Fibroblast of skin of abdomen (primary cell): ENCODE measurements at places on chromosomes 12 and 14.

DNA sequence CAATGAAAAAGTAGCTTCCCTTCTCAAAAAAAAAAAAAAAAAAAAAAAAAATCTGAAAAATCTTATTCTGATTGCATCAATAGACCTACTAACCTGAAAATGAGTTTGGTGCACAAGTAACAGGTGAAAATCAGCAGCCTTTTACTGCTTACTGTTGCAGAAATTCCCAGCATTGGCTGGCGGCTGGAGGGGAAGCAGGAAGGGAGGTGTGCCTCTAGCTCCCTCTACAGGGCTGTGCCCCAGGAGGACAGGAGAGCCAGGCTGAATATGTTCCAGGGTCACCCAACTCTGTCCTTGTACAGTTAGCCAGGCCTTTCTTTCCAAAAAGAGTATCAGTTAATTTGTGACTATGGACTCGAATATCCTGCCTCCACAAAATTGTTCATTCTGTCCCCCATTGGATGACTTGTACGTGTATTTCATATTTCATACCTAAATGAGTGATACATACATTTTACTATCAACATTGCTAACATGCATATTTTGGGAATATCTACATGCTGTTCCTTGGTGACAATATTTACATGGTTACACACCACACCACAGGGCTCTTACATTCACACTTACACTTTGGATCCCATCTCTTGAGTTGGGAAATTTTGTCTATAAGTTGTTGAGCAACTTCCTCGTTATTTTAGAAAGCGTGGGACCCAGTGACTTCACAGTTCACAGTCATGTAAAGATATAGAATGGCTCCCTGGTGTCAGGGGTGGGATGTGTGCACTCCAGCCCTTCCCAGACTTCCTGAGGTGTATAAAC lies 124.8 kb downstream of the SAMD4A start:
- DNase-seq, result peak; percentile 62

GRCh38 chr12:131066207-131066885 lies 112.6 kb downstream of the ADGRD1 start:
- DNase-seq, result no peak

- no peak for DNase-seq
These were observed 107.3 kb downstream of the SAMD4A start for GRCh38 chr14:54674046-54674741.

GRCh38 chr12:131732996-131733615 lies 22.2 kb downstream of the SFSWAP start:
- no peak for DNase-seq

DNA sequence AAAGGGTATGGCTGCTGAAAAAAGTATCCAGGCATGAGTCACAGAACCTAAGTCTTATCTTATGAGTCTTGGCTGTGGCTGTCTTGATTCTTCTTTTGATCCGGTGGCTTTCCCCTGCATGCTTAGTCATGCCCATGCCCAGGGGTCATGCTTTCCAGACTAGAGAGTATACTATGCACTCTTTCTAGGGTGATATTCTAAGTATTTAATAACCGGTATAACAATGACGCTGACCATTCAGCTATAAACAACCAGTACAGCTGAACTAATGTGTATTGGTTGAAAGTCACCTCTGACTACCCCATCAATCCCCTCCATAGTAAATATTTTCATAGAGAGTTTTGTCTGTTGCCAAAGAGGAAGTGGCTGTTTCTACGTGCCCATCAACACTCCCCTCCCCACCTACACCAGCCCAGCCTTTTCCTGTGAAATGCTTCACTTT lies 34.7 kb upstream of the NRXN3 start:
- DNase-seq, result no peak

DNA sequence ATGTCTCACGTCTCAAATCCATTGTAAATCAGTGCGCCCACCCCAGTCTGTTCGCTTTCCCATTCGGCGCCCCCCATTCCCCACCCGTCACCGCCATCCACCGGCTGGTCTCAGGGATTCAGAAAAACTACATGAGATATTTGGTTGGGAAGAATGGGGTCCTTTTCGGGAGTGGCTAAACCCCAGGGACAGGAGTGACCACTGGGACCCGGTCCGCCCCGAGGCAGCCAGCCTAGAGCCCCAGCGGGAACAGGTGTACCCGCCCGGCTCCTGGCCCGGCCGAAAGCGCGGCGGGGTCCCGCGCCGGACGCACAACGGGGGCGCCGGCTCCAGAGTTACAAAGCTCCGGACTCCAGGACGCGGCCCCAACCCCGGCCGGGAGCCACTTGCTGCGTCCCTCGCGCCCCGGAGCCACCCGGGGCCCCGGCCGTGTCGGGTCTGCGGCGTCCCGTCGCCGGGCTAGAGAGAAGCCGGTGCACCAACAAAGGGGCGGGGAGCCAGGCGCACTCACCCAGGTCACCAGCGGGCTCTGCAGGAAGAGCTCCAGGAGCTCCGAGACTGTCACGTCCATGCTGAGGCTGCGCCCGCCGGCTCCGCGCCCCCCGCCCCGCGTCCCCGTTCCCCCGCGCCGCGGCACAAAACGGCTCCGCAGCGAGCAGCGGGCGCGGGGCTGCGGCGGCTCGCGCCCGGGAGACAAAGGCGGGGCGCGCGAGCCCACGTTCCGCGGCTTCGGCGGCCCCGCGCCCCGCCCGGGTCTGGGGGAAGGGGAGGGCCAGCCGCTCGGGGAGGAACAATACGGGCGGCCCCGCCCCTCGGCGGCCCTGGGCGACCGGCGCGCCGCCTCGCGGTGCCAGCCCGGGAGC lies at the start of gene CCDC88C:
Gene CCDC88C, minus strand, starts transcription at position 701 of the 863 bp plus-strand sequence. Its CDS starts 130 bp downstream, at position 571.
- DNase-seq, result peak; percentile 23

- DNase-seq, result no peak
These were observed 28.5 kb upstream of the ANHX start for GRCh38 chr12:133264173-133264572.
